NCI-H226 (cell line): ENCODE measurements at places on chromosomes 13 and 19.
A peak's percentile ranks its signal among the peaks of the same experiment; 100 is the strongest.

DNA sequence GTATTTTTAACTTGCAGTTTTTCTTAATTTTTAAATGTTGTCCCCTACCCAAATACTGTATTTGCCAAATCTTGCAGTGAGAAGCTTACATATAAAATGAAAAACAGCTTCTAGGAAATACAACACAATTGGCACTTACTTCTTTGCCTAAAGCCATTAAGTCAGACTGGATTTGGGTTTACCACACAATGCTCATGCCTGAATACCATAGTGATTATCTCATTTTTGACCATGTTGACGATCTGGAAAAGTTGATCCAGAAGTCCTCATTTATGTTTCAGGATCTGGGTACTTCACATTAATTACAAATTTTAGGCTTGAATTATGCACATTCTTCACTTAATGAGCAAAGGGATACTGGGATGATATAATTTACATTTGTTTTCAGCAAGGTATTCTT, 2.4 kb downstream of the RNF6 start:
- no peak for DNase-seq

GRCh38 chr19:9354651-9355050, 8.2 kb upstream of the ZNF177 start:
- DNase-seq: no peak

GRCh38 chr13:104140552-104140951, 1074.3 kb upstream of the SLC10A2 start:
- DNase-seq: no peak

GRCh38 chr13:43077461-43077860, 54.1 kb downstream of the DNAJC15 start:
- DNase-seq: no peak

- DNase-seq: no peak
Measured at GRCh38 chr13:113666951-113667701, at the start of gene GRK1. TSS of gene GRK1 (plus strand) at chr13:113667219. CDS start at chr13:113667387, 168 bp downstream.

- no peak for DNase-seq
Measured at GRCh38 chr19:30225676-30226463, 146.3 kb upstream of the ZNF536 start.

GRCh38 chr19:55621673-55622231, 2.6 kb downstream of the ZNF784 start:
- no peak for DNase-seq

DNA sequence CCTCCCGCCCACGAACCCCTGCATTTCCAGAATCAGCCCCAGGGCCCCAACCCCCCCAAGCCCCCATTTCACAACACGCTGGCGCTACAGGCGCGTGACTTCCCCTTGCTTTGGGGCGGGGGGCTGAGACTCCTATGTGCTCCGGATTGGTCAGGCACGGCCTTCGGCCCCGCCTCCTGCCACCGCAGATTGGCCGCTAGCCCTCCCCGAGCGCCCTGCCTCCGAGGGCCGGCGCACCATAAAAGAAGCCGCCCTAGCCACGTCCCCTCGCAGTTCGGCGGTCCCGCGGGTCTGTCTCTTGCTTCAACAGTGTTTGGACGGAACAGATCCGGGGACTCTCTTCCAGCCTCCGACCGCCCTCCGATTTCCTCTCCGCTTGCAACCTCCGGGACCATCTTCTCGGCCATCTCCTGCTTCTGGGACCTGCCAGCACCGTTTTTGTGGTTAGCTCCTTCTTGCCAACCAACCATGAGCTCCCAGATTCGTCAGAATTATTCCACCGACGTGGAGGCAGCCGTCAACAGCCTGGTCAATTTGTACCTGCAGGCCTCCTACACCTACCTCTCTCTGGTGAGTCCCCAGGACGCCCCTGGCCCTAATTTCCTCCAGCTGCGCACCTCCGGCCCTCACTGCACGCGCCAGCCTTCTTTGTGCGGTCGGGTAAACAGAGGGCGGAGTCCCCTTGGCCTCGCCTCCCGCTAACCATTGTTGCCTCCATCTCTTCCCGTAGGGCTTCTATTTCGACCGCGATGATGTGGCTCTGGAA, at the start of gene FTL:
FTL (plus strand) TSS at position 270 of the 766 bp plus-strand sequence; CDS start at position 469, 199 bp downstream.
- peak; percentile 94 for DNase-seq

DNA sequence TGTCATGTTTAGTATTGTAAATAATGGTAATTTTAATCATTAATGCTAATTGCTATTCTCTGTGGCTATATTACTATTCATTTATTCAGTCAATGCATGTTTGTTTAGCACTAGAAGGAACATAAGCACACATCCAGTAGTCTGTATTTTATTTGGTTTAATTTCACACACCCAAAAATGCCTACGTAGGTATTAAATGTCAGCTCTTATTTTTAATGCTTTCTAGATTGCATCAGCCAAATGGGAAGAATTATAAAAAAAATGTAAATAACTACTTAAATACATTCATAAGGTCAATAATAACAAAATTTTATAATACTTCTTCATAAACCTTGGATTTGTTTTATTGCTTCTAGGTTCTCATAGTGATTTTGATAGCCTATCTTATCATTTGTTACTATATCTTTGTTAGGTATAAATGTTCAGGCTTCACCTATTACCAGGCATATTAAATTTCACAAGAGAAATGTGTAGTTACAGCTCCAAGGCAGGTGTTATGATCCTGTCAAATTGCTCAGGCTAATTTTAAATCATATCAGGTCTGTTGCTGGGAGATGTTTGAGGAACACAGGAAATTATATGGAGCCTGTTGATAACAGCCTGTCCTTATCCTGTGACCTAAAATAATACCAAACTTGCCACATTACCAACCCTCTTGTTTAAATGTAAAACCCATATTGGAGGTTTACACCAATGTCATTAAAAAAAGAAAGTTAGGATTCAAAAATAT, 34.4 kb downstream of the ITGBL1 start:
- DNase-seq: no peak

GRCh38 chr19:41570639-41571112, 5.3 kb upstream of the CEACAM21 start:
- DNase-seq: peak; percentile 32

DNA sequence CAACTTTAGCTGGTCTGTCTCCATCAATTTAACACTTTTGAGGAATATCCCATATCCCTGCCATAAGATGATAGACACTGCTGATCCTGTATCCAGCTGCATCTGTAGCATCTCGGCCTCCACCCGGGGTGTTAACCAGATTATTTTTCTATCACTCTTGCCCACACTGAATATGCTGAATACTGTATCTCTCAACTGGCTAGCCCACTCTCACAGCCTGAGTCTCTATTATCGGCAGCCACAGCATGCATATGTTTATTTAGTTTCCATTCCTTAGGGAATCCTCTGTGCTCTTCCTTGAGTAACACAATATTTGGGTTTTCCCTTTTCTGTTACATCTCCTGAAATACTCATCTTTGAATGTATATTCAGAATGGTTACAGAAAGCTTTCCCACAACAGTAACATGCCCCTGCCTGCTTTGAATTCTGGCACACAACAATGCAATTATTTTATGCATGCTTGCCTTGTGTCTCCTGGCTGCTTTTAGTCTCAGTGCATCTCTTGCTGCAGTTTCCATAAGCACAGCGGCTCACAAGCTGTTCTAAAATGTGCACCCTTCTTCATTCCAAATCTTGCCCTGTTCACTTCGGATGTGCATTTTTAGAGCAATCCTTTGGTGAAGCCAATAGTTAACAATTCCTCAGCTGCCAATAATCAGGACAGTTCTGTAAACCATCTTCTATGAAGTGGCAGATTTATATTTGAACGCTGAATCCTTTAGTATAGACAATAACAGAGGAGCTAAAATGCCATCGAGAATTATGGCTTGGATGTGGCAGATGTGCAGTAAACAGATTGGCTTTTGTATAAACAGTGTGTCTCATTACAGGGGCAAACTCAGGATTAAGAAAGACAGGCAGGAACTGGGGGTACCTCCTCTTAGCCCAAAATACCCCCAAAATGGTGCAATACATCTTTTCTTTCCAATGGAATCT, 261.9 kb upstream of the SOX21 start:
- no peak for DNase-seq

- DNase-seq: no peak
Measured at GRCh38 chr13:52161181-52161646, 1.8 kb upstream of the NEK3 start.

GRCh38 chr13:71412231-71412630, 454.8 kb downstream of the DACH1 start:
- no peak for DNase-seq

- no peak for DNase-seq
Measured at GRCh38 chr19:1970806-1971502, 30.0 kb downstream of the CSNK1G2 start.

GRCh38 chr19:35168196-35168595, 13.7 kb downstream of the FXYD5 start:
- DNase-seq: peak; percentile 80

GRCh38 chr13:100658363-100658762, 16.2 kb downstream of the TMTC4 start:
- no peak for DNase-seq

- no peak for DNase-seq
Measured at GRCh38 chr13:45481688-45482087, 16.9 kb downstream of the COG3 start.

- no peak for DNase-seq
Measured at GRCh38 chr19:47781590-47782262, 3.2 kb downstream of the SELENOW start.

DNA sequence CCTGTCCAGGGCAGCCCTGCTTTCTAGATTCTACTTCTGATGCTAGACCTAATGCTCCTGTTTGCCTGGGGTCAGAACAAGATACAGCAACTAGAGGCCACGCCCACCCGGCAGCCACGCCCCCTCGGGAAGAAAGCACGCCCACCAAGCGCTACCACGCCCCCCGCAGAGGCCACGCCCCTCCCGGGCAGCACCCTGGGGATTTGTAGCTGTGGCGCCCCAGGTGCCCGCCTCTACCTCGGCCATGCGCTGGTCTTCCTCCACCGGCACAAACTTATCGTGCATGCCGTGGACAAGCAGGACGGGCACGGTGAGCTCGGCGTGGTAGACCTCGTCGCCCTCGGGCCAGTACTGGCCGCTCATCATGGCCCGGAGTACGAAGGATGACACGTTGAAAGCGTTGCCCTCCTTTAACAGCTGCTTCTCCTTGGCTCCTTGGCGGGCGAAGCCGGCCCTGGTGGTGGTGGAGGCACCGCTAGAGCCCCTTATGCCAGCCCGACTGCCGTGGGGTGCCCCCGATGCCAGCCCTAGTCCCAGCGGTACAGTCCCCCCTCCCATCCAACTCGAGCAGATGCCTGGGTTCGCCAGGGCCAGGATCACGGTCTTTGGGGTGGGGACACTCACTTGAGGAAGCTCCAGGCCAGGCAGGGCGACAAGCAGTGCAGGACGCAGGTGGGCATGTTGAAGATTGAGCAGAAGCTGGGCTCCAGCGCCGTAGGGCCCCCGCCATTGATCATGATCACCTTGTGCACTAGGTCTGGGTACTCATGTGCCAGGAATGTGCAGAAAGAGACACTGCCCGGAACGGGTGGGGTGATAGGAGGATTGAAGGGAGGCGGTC, 9.0 kb downstream of the ABHD8 start:
- no peak for DNase-seq

DNA sequence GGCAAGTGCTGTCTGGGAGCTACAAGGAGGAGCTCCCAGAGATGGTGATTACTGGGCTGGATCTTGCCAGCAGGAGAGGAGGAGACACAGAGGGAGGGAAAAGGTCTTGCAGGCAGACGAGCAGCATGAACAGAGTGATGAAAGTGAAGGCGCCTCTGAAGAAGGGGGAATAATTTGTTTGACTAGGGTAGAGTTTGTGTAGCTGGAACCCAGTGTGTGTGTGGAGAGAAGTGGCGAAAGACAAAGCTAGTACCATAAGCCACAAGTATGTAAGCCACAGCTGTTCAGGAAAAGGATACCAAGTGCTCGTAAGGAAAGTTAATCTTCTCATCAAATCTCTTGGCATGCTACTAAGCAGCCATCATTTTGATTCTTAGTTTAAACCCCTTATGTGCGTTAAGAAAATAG, 5.4 kb downstream of the FLT1 start:
- DNase-seq: no peak

DNA sequence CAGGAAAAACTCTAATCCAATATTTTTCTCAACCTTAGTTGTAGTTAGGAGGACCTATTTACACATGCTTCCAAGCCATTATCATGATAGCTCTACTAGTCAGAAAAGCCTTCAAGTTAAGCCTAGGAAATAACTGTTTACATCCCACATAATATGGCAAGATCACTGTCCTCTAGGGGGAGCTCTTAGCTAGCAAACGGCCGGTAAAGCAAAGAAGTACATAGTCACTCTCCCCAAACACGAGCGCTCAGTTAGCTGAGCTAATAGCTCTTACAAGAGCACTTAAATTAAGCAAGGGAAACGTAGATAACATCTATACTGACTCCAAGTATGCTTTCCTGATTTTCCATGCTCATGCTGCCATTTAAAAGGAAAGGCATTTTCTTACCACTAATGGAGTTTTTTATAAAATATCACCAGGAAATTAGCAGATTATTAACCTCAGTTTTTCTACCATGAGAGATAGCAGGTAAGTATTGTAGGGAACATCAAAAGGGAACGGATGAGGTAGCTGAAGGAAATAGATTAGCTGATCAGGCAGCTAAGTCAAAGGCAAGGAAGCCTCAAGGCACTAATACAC, 100.6 kb upstream of the PABPC3 start:
- DNase-seq: peak; percentile 41

DNA sequence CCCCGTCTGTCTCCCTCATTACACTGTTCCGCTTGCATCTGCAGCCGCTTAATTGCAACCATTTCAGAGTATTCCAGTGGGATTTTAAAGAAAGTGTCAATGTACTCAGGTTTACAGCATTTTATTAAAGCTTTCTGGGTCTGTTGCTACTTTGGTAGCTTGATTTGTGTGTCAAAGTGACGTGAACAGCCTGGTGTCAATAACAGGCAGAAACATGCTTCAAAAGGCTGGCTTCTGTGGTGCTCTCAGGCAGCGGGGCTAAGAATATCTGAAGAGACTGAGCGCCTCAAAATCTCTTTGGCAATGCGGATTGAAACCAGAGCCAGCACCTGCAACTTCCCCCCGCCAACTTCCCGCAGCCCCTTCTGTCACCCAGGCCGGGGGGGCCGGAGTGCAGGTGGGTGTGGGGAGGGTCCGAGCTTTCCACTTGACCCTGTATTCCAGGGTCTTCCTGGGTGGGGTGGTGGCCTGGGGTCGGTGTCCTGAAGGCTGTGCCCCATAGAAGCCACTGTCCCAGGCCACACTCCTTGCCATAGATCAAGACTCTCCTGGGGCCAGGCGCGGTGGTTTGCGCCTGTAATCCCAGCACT, 81.2 kb downstream of the KDM4B start:
- DNase-seq: no peak

- DNase-seq: no peak
Measured at GRCh38 chr13:27403203-27403678, 21.2 kb upstream of the GTF3A start.

GRCh38 chr13:99495466-99496183, 5.6 kb upstream of the TM9SF2 start:
- DNase-seq: no peak

DNA sequence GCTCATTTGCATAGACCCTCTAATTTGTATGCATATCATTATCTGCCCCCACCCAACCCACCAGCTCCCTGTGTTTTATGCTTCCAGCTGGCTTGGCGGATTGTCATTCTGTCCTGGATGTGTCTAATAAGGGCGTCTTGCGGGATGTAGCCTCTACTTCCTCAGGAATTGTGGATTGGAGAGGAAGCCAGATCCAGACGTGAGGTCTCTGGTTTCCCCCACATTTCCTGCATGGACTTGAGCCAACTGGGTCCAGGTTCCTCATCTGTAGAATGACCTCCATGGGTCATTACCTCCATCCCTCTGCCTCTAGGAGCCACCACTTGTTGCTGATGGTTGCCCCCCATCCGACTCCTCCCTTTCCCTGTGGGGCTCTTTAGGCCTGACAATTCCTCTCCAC, 7.3 kb downstream of the TNFSF14 start:
- DNase-seq: no peak
